ENCODE measurements at places on chromosomes 12 and 14.

- no peak for DNase-seq
These were observed 54.6 kb downstream of the PAH start for GRCh38 chr12:102862486-102862885.

DNA sequence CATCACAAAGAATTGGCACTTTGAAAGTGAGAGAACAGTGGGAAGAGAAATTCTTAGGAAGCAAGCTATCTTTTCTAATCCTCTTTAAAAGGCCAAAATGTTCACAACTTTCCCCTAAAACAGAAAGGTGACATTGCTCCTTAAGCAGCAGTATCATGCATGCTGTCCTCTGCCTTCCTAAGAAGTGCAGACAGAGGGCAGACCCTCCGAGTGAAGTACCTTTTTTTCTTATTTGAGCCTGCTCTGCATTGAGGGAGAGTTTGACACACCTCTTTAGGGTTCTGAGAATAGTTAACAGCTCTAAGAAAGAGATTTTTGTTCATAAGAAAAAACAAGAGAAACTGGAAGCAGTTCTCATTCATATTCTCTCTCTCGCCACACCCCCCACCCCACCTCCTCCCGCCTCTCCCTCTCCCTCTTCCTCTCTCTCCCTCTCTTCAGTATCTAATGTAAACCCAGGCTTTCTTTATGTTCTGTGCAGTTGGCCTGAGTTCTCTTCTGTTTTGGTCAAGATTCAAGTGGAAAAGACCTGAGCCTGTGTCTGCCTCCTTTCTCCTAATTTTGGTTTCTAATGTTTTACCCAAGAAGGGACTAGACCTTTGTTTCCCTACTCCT lies 709.1 kb downstream of the DIO2 start:
- DNase-seq: no peak

DNA sequence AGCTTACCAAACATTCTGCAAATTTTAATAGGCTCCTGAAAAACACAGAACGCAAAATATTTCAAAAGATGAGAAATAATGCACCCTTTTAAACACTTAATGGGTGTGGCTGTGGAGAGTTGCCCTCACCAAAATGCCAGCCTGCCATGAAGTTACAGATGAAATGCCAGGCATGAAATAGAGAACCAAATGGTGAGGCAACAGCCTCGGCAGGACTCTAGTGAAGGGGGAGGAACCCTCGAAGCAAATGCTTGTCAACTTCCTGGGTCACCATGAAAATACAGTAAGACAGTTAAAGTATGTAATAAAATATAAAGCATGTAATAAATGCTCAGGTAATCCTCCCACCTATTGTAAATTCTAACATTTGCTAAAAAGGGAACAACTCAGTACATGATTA lies 24.1 kb downstream of the DUSP16 start:
- no peak for DNase-seq

DNA sequence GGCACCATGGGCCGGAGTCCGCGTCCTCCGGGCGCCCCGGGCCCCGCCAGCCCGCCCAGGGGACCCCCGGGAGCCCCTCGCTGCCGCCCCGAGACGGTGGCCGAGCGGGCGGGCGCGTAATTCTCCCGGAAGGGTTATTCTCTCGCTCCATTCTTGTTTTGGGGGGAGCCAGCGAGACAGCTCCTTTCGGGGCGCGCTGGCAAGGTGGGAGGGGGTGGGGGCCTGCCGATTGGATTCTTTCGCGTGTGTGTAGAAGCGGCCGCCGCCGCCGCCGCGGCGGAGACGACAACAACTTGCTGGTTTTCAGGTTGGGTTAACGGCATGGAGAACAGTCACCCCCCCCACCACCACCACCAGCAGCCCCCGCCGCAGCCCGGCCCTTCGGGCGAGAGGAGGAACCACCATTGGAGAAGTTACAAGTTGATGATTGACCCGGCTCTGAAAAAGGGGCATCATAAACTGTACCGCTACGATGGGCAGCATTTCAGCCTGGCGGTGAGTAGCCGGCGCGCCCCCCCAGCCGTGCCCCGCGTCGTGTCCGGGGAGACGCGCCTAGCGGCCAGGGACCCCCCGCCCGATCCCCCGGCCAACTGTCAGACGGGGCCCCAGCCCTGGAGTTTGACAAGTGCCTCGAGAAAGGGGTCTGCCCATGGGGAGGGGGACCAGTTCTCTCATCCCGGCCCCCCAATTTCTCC lies 755 bp downstream of the SETD1B start:
- peak; percentile 78 for DNase-seq

DNA sequence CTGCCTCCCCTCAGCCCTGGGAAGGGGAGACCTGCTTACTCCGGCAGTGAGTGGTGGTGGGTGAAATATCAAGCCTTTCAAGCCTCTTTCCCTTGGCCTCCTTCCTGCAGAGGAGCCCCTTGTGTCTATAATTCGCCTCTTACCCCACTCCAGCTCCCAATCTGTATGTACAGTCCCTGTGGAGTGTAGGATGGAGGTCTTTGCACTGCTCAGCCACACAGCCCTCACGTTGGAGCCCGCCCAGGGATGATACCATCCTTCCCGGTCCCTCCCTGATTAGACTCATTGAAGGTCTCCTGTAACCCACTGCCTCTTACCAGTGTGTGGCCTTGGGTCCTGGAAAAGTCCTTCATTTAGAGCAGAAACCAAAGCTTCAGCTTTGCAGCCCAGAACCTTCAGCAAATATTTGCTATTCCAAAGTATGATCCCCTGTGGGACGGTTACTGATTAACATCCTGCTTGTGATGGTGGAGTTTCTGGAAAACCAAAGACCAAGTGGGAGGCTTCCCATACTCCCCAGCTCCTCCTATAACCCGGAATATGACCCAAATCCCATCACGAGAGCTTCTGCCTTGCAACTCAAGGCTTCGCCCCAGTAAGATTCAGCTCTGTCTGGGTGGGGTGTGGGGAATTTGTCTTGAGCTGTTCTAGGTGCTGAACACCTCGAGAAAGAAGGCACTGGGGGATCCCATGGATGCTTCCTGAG lies at the start of gene SERPINA10:
SERPINA10 (minus strand) TSS at position 397 of the 706 bp plus-strand sequence. CDS start 2,675 bp downstream, outside the sequence.
- DNase-seq: no peak

DNA sequence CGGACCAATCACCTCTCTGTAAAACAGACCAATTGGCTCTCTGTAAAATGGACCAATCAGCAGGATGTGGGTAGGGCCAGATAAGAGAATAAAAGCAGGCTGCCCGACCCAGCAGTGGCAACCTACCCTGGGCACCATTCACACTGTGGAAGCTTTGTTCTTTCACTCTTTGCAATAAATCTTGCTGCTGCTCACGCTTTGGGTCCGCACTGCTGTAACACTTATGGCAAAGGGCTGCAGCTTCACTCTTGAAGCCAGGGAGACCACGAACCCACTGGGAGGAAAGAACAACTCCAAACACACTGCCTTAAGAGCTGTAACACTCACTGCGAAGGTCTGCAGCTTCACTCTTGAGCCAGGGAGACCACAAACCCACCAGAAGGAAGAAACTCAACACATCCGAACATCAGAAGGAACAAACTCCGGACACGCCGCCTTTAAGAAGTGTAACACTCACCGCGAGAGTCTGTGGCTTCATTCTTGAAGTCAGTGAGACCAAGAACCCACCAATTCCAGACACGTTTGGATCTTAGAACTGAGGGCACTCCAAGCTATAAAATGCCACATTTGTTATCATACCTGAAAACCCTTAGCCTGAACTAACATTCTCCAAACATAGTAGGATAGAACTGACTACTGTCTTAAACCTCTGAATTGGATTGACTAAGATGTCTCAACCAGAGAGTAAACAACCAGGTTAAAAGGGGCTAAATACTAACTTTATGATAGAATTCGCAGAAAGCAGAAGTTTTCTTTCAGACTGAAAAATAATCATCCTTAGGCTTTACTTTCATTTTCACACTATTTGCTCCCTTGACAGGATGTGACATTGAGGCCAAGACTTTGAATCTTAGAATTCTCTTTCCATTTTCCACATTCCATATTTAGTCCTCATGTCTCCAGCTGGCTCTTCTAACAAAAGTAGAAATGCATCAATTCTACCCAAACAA lies 33.6 kb downstream of the CDKL1 start:
- DNase-seq: no peak

DNA sequence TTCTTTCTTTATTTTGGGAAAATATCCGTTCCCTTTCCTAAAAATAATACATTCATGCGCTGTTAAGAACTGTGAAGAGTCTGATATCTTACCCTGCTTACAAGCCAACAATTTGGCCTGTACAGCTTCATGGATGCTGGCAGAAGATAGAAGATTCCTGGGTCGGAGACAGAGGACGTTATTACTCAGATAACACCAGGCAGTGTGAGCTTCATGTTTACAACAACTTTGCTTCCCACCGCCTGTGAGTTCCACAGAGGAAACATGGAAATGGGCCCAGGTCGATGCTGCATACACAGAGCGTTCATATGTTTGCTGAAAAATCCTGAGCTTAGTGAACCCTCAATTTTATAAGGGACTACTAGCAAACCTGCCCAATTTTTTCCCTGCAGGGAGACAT lies 705.6 kb upstream of the SEL1L start:
- no peak for DNase-seq

GRCh38 chr14:58367296-58367695 lies 28.4 kb upstream of the TOMM20L start:
- no peak for DNase-seq

GRCh38 chr12:50555471-50555885 lies 50.7 kb downstream of the DIP2B start:
- DNase-seq: no peak

DNA sequence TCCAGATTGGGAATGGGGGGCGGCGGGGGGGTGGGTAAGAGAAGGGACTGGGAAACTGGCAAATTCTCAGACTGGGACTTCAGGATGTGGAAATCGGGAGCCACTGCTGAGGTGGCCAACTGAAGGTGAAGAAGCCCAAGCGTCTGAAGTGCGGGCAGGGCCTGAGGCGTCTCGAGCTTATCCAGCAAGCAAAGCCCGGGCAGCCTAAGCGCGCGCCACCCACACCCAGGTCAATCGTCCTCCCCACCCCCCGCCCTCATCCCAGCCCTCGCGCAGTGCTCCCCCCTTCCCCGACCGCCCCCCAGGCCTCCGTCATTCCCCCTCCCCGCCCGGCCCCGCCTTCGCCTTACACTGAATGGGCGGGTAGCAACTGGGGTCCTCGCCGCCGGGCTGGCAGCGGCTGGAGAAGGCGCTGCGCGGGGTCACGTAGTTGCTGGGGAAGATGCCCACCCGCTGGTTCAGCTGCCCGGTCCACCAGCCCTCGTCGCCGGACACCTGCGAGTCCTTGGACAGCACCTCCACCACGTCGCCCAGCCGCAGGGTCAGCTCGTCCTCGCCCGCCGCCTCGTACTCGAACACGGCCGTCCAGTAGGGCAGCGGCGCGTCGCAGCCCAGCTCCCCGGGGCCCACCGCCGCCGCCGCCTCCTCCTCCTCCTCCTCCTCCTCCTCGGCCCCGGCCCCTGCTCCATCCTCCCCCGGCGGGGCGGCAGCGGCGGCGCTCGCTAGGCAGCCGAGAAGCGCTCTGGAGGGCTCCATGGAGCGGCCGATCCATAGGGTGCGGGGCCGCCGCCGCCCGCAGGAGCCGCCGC lies 693 bp downstream of the MAP3K9 start:
- peak; percentile 56 for DNase-seq

DNA sequence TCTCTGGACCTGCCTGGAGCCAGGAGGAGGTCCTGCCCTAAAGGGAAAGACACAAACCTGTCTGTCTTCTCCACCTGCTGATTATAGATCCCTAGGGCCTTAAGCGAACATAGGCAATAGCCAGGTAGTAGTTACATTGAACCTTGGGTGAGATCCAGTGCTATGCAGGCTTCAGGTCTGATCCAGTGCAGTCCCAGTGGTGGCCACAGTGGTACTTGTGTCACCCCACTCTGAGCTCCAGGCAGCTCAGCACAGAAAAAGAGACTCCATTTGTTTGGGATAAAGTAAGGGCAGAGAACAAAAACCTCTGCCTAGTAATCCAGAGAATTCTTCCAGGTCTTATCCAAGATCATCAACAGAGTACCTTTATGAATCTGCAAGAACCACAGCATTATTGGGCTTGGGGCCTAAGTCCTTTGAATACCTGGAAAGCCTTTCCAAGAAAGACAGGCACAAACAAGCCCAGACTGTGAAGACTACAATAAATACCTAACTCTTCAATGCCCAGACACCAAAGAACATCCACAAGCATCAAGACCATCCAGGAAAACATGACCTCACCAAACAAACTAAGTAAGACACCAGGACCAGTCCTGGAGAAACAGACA lies 60.4 kb upstream of the KTN1 start:
- DNase-seq: no peak

DNA sequence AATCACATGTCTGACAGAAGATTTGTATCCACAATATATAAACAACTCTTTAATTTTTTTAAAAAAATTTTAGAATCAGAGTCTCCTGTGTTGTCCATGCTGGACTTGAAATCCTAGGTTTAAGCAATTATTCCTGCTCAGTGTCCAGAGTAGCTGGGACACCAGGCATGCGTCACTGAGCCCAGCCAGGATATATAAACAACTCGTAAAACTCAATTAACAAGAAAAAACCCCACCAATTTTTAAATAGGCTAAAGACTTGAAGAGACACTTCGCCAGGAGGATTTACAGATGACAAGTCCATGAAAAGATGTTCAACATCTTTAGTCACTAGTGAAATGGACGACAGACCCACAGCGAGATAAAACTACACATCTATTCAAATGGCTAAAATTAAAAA lies 2.0 kb upstream of the SCN8A start:
- no peak for DNase-seq

DNA sequence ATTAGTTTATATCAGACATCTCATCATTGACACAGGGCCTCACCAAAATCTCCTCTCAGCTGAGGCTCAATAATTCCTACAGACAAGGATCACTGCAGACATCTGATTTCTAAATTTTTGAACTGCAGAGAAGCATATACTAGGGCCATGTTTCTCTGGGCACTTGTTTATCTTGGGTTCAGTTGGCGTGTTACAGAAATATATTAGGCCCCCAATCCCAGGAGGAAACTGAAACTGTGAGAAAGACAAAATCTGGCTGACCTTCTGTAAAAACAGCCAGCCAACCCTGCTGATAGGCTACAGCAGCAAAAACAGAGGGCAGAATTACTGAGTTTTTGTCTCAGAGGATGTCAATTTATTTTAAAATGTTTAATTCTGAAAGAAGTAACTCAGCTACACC lies 634.6 kb downstream of the ETNK1 start:
- no peak for DNase-seq

DNA sequence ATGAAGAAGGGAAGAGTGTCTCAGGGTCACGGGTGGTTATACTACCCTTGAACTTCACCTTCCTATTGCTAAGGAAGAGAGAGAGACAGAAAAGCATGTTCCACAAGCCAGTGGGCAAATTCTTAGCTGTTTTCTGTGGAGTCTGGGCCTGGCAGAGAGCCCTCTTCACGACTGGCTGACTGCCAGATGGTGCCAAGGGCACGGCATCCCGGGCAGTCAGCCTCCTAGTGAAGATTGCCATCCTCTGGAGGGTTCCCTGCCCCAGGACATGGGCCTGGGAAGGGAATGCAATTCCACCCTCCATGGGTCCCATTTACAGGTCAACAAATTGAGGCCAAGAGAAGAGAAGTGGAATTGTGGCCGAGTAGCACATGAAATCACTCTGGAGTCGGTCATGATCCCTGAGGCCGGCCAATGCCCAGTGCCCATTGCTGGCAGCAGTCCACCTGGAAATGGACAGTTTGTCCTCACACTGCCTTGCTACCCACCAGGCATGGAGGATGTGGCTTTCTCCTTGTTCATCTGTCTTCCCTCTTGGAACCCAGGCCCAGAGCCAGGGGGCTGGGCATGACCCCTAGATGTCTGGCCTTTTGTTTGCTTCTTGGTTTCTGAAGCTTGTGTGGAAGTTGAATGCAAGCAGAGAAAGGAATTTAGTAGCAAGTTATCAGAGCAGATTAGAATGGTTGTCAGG lies 9.9 kb downstream of the TUNAR start:
- no peak for DNase-seq

Data from mucosa of descending colon (tissue), 3 donors.